T-helper 17 cell (primary cell): ENCODE measurements at places on chromosomes 7 and 10. TPM values are rescaled to one million over a fixed set of nuclear protein-coding genes. Genes with fewer than 3 reads are reported as not detected.
A peak's percentile ranks its signal among the peaks of the same experiment; 100 is the strongest.

TES gene
- total RNA-seq, result 108 TPM

DNA sequence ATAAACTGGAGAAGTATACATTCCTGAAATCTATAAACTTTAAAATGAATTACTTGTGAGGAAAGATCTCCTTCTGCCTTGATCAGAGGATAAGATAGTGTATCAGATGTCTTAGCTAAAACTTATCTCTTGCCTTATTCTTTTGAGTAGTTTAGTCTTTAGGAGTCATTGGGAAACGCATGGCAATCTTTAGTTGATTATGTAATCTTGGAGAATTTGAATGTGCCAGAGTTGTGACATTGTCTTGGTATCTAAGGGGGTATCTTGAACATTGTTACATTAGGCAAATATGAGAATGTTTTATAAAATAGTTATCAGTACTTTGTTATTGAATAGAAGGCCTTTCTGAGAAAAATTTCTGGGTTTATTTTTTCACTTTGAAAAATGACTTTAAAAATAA is 61.6 kb upstream of the ADRA2A start:
- no peaks in the 10 kb centered on the region for H3K27me3 ChIP-seq
- no peak overlapping the region for H3K4me3 ChIP-seq
- H3K36me3 ChIP-seq, result peaks cover 2% of the 10 kb centered on the region
- peaks cover 12% of the 10 kb centered on the region for H3K4me1 ChIP-seq

ADARB2 gene
- 0.18 TPM for total RNA-seq

DNMBP gene
- 2.1 TPM for total RNA-seq

FAM241B gene
- 8.1 TPM for total RNA-seq

DNA sequence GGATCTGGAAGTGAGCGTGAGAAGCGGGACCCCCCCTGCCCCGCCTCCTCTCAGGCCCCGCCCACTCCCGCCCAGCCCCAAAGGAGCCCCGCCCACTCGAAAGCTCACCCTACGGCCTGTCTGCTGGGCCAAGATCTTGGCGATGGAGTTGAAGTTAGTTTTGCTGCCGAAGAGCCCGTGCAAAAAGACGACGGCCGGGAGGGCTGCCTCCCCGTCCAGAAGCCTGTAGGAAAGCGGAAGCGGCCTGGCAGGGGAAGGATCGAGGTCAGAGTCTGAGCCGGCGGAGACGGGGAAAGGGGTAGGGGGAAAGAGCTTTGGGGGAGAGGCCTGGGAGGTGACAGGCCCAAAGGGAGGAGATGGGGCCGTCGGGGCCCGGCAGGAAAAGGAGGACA is 386 bp downstream of the ABHD11 start:
- H3K27ac ChIP-seq, result peak overlapping the region; percentile 77
- H3K36me3 ChIP-seq, result no peaks in the 10 kb centered on the region
- H3K4me1 ChIP-seq, result peaks cover 8% of the 10 kb centered on the region
- H3K27me3 ChIP-seq, result no peaks in the 10 kb centered on the region
- DNase-seq, result peak; percentile 66

DNA sequence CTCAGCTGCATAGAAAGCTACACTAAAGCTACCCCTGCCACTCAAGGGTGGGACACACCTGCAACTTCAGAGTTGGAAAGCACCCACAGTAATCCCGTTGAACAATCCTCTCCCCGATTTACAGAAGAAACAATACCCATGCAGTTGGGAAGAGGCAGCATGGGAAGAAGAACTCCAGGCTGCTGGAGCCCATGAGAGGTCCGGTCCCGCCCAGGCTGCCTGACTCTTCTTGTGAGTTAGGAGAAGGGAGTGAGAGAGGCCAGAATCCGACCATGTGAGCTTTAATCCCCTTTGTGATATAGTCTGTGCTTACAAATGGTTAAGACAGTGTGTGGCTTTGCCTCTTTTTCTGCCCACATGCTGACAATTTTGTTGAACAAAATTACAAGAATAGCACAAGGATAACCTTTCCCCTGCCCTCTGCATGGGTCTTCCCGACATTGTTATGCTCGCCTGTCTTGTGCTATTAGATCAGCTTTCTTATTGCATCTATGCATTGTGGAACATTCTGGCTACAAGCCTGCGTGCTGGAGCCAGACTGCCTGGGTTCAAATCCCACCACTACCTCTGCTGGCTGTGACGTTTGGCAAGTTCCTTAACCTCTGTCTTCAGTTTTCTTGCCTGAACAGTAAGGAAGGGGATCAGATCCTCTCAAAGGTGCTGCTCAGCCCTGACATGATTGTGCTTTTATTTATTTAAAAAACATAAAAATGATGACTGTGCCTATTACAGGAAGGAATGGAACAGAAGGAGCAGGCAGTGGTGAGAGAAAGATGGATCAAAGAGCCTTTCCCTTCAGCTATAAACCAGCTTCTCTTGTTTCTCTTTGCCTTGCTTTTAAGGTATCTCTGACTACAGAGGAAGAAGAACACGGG is 56.0 kb downstream of the BPGM start:
- no peaks in the 10 kb centered on the region for H3K36me3 ChIP-seq
- no peaks in the 10 kb centered on the region for H3K4me1 ChIP-seq
- DNase-seq, result no peak
- no peak overlapping the region for H3K4me3 ChIP-seq
- peaks cover 10% of the 10 kb centered on the region for H3K27me3 ChIP-seq

NEURL1 gene
- total RNA-seq, result 0.50 TPM

MYL10 gene
- not detected for total RNA-seq

DNA sequence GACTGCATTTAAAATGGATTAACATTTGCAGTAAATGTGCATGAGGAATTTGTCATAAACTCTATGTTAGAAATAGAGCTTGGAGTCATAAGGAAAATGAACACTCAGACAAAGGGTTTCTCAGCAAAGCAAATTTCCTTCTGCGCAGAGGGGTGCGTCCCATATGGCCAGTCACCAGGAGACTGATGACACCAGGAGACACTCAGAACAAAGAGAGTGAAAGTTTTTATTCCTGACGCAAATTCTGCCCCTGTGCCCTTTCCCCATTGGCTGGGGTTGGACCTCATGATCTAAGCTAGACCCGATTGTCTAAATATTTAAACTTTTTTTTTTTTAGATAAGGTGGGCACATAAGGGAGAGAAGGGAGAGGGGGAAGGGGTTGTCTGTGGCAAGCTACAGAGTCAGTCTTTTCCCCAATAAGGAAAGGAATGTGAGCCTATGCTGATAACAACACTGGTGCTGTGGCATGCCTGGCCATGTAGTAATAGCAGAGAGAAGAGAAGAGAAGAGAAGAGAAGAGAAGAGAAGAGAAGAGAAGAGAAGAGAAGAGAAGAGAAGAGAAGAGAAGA is 202.0 kb downstream of the POM121L12 start:
- H3K27ac ChIP-seq, result no peak overlapping the region
- no peak overlapping the region for H3K4me3 ChIP-seq
- no peaks in the 10 kb centered on the region for H3K27me3 ChIP-seq
- no peaks in the 10 kb centered on the region for H3K4me1 ChIP-seq
- no peak for DNase-seq

DNA sequence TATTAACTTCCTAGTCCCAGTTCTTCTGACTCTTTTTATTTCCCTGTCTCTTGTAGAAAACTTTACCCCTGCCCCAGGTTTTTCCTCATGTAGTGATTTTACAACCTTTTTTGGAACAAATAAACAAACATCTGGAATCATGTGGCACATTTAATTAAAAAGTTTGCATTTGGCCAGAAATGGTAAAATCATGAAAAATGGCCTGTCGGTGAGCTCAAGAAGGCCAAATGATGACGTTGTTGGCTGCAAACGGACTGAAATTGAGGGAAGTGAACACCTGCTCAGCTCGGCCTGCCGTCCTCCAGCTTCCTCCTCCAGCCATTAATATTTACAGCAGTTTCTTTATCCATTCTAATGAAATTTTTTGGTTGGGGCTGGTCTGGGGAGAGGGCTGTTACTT is 902.8 kb downstream of the LRMDA start:
- H3K27ac ChIP-seq, result no peak overlapping the region

- H3K4me3 ChIP-seq, result no peak overlapping the region
- no peak for DNase-seq
- no peaks in the 10 kb centered on the region for H3K36me3 ChIP-seq
- no peaks in the 10 kb centered on the region for H3K4me1 ChIP-seq
- no peak overlapping the region for H3K27ac ChIP-seq
These were observed 74.0 kb upstream of the CCDC6 start for GRCh38 chr10:59980356-59980755.

DNA sequence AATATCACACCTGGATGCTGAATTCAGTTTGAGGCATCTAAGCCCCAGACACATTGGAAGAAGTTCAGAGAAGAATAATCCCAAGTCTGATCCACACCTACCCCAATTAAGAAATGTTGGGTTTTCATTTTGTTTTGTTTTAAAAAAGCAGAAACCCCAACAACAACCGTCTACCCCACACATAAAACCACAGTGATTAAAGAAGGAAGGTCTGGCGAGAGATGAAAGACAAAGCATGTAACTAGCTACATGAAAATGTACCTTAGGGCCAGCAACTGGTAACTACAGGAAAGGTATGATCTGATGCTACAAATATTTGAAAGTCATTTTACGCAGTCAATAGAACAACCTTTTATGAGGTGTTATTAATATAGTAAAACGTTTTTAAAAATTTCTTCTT is 1112.3 kb downstream of the GATA3 start:
- no peak overlapping the region for H3K27ac ChIP-seq
- no peaks in the 10 kb centered on the region for H3K36me3 ChIP-seq
- H3K4me1 ChIP-seq, result peaks cover 5% of the 10 kb centered on the region

GRCh38 chr7:117011419-117012260 is 58.3 kb downstream of the ST7 start:
- no peak for DNase-seq
- no peak overlapping the region for H3K27ac ChIP-seq
- no peak overlapping the region for H3K4me3 ChIP-seq
- peaks cover 48% of the 10 kb centered on the region for H3K4me1 ChIP-seq

SFMBT2 gene
- 19.4 TPM for total RNA-seq

- no peaks in the 10 kb centered on the region for H3K36me3 ChIP-seq
- no peaks in the 10 kb centered on the region for H3K27me3 ChIP-seq
- no peak overlapping the region for H3K4me3 ChIP-seq
- no peak for DNase-seq
- H3K27ac ChIP-seq, result no peak overlapping the region
These were observed 687.8 kb downstream of the IPMK start for GRCh38 chr10:57579926-57580325.

FFAR4 gene
- not detected for total RNA-seq

DNA sequence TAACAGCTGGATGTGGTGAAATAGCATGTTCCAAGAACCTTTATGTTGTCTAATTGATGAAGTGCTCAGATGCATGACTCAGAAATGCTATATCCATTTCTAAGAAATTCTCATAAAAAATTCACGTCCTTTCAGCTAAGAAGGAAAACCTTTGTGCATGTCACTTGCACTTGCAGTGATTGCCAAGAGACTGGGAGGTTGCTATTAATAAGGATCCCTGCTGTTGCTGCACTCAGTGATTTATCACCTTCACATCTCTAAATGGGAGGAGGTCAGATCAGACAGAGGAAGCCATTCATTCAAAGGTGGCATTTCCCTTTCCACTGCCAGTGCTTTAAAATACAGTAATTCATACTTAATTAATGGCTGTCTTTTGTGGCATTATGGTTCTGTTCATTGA is 89.5 kb downstream of the THSD7A start:
- DNase-seq, result no peak
- H3K4me1 ChIP-seq, result no peaks in the 10 kb centered on the region
- no peak overlapping the region for H3K4me3 ChIP-seq

GRCh38 chr7:2478800-2479199 is 2.6 kb upstream of the GRIFIN start:
- no peaks in the 10 kb centered on the region for H3K36me3 ChIP-seq
- no peaks in the 10 kb centered on the region for H3K27me3 ChIP-seq

DNA sequence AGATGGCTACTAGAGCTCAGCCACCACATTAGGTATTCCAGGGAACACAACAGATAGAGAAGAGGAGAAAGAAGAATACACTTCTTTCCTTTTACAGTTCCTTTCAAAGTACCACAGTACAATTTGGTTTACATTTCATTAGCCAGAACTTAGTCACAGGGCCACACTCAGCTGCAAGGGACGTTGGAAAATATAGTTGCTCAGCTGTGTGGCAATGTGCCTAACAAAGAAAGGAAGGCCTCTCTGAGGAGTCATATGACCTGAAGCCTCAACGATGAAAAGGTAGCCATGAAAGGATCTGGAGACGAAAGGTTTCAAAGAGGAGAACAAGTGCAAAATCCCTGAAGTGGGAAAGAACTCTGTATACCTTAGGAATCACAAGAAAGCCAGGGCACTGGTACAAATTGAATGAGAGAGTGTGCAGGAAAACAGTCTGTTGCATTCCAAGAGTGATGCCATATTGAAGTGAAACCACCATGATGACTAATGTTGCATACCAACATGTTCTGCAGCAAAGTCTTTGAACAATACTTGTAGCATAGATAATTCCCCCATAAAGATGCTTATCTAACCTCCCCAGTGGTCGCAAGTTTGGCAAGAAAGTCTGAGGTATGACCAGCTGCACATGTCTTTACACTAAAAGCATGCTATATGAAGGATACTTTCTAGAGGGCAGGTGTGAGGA is 278.9 kb downstream of the HPSE2 start:
- H3K4me1 ChIP-seq, result no peaks in the 10 kb centered on the region
- no peaks in the 10 kb centered on the region for H3K27me3 ChIP-seq
- no peak for DNase-seq

- H3K27ac ChIP-seq, result no peak overlapping the region
- DNase-seq, result no peak
- H3K4me1 ChIP-seq, result no peaks in the 10 kb centered on the region
- no peaks in the 10 kb centered on the region for H3K36me3 ChIP-seq
- peaks cover 9% of the 10 kb centered on the region for H3K27me3 ChIP-seq
These were observed 282.7 kb upstream of the FZD8 start for GRCh38 chr10:35924759-35925158.

DNA sequence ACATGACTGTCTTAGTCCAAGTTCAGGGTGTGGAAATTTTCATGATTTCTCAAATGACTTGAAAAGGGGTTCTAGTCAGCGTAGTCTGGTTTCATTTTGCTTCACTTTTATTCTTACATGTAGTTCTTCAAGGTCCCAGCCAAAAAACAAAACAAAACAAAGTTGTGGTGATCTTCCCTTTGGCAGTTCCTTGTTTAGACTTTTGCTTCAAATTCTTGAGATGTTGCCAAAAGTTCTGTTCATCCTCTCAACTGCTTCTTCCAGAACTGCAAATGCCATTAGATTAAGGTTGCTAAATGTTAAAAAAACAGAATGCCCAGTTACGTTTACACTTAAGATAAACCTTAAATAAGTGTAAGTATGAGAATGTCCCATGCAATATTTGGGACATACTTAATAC is 370.8 kb upstream of the LRRTM3 start:
- no peak overlapping the region for H3K4me3 ChIP-seq
- no peaks in the 10 kb centered on the region for H3K4me1 ChIP-seq
- no peak for DNase-seq
- no peaks in the 10 kb centered on the region for H3K36me3 ChIP-seq
- H3K27ac ChIP-seq, result no peak overlapping the region
- H3K27me3 ChIP-seq, result no peaks in the 10 kb centered on the region

TMEM270 gene
- total RNA-seq, result not detected

- no peak overlapping the region for H3K4me3 ChIP-seq
- DNase-seq, result no peak
- H3K36me3 ChIP-seq, result peaks cover 11% of the 10 kb centered on the region
- peaks cover 6% of the 10 kb centered on the region for H3K4me1 ChIP-seq
- no peak overlapping the region for H3K27ac ChIP-seq
These were observed 22.6 kb downstream of the WDR11 start for GRCh38 chr10:120873741-120874140.
